Bronchus fibroblast of lung (primary cell): ENCODE measurements at places on chromosomes 2 and 18. TPM values are rescaled to one million over a fixed set of nuclear protein-coding genes. Genes with fewer than 3 reads are reported as not detected.

The ABCG5 gene
- not detected in 2 replicates for total RNA-seq

The ALK gene
- not detected in 2 replicates for total RNA-seq

The ATAD2B gene
- 1.5 TPM in 2 replicates for total RNA-seq

The AQP12B gene
- not detected in 2 replicates for total RNA-seq

The TNS1 gene
- total RNA-seq = 15.3 and 18.3 TPM in 2 replicates

The CHCHD5 gene
- total RNA-seq = 28.1 and 33.0 TPM in 2 replicates

The IL1F10 gene
- total RNA-seq = not detected in 2 replicates

The ABCA12 gene
- under 0.01 TPM in 1 of 2 replicates, not detected in the other for total RNA-seq

The COL6A3 gene
- 589 and 614 TPM in 2 replicates for total RNA-seq

The LIMS4 gene
- total RNA-seq = not detected in 2 replicates

The GKN2 gene
- not detected in 2 replicates for total RNA-seq

The EMILIN2 gene
- 11.9 and 15.3 TPM in 2 replicates for total RNA-seq

The FBXO15 gene
- total RNA-seq = under 0.01 and 0.34 TPM in 2 replicates

The TSGA10 gene
- 0.17 and 4.3 TPM in 2 replicates for total RNA-seq

The COL4A3 gene
- total RNA-seq = under 0.01 TPM in 1 of 2 replicates, not detected in the other

The GCG gene
- total RNA-seq = not detected in 2 replicates

The MRPS5 gene
- total RNA-seq = 37.3 and 43.0 TPM in 2 replicates

The GALM gene
- total RNA-seq = 10.9 and 17.8 TPM in 2 replicates

The HAAO gene
- 3.9 and 4.2 TPM in 2 replicates for total RNA-seq

The KCNJ3 gene
- not detected in 2 replicates for total RNA-seq

The RAB17 gene
- under 0.01 and 0.67 TPM in 2 replicates for total RNA-seq
